Lower leg skin (tissue), 4 donors: ENCODE measurements at places on chromosomes 6 and 20.
A peak's percentile ranks its signal among the peaks of the same experiment; 100 is the strongest.

GRCh38 chr6:142716097-142716496, 228.9 kb downstream of the HIVEP2 start:
- DNase-seq = no peak

- no peak for DNase-seq
These were observed 1.1 kb downstream of the CCDC170 start for GRCh38 chr6:151494936-151495320.

- no peak for DNase-seq
These were observed 39.7 kb downstream of the SH3BGRL2 start for GRCh38 chr6:79670789-79671188.

GRCh38 chr6:44735630-44735963, 348.1 kb downstream of the CDC5L start:
- no peak for DNase-seq

GRCh38 chr6:29442719-29443118, 3.6 kb downstream of the OR10C1 start:
- no peak for DNase-seq

DNA sequence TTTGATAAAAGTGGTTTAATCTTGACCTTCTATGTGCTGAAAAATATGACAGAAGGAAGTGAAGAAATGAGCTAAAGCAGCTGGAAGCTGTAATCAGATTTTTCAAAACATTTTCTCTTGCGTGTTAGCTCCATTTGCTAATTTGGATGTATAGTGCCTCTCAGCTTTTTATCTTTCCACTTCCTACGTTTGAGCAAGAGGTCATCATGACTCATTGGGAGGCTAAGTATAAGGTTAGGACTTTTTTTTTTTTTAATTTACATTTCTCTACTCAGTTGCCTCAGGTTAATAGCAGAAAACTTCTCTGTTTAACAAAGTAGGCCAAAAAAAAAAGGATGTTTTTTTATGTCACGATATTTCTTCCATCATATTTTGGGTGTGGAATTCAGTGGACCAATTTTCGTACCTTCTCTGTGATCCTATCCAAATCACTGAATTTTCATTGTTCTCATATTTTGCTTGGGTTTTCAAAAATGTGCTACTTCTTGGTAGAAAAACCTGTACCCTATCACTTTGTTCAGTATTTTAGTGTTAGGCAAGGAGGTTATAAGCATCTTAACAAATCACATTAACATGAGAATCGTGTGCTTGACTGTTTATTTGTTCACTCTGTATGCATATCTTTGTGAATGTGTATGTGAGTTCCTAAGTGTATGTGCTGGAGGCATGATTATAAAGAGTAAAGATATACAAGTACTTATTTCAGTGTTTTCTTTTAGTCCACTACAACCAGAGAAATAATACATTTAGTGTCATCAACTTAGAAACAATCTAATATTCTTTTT, 1028.3 kb upstream of the EYS start:
- DNase-seq = no peak

- DNase-seq = no peak
These were observed 27.6 kb downstream of the CNKSR3 start for GRCh38 chr6:154482858-154483257.

DNA sequence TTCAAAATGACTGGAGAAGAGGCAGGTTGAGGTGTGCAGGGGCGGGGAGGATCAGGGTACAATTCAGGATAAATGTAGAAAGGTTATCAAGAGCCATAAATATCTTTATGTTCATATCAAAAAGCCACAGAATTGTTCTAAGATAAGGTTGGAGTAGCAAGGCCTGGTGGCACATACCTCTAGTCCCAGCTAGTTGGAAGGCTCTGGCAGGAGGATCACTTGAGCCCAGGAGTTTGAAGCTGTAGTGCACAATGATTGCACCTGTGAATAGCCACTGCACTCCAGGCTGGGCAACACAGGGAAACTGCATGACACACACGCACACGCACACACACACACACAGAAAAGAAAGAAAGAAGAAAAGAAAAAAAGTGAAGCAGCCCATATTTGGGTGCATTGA, 194.8 kb downstream of the GRIK2 start:
- no peak for DNase-seq

GRCh38 chr6:51768087-51768486, 319.3 kb downstream of the PKHD1 start:
- DNase-seq = no peak

GRCh38 chr6:11921017-11921438, 91.1 kb upstream of the HIVEP1 start:
- DNase-seq = peak; percentile 91

DNA sequence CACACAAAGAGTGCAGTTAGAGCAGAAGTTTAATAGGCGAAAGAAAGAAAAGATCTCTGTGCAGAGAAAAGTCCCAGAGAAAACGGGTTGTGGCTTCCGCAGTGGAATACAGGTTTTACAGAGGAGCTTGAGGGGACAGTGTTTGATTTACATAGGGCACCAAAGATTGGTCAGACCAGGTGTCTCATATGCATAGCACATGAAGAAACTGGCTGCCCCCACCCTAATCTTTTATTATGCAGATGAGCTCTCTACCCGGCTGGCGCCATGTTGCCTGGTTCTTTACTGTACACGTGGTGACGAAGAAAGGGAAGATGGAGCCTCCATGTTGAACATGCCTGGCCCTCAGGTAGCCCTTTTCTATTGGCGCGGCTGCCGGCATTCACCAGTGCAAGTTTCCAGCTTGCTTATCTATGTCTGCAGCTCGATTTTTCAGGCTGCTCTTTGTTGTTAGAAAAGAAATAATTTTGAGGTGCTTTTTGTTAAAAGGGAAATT, 47.4 kb downstream of the SLC35B3 start:
- DNase-seq = no peak

DNA sequence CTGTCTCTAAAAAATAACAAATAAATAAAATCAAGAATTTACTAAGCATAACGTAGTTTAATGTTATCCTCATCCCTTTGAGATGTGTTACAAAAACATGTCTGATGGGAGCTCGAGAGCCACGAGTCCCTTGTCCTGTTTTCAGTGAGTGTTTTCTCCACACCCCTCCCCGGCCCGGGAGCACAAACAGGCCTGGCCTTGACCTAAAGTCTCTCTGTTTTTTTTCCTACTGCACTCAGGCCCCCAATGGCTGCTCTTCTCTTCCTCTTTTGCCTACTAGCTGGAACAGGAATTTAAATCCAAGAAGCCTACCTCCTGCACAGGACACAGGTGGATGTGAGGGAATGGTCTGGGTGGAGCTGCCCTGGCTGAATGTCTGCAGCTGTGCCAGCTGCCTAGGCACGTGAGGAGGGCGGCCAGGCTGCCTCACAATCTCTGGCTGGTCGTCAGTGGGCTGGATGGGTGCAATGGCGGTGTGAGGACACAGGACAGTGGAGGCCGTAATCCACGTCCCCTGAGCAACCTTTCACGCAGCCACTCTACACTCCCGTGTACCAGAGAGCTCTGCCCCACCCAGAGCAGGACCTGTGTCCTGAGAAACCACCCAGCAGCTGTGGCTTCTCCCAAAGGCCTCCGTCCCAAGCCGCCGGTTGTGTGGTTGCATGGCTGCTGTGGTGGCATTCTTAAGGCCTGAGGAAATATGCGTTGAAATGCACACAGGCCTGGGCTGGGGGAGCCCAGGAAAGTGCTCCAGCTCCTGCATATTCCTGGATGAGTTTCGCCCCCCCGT, 117.5 kb downstream of the FAM120B start:
- DNase-seq = no peak

DNA sequence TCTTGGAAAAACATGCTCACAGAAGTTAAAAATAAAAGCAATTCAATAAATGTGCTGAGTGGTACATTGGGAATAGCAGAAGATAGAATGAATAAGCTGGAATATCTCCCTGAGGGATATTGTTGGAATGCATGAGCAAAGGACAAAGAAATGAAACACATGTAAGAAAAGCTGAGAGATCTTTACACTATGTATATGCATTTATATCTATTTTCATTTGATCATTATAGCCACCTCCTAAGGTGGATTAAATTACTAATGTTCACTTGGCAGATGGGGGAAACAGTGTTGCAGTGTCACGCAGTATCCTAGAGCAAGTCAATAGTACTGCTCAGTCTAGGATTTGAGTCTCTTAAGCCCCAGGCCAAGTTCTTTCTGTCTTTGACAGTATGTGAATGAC, 542.0 kb upstream of the MARCKS start:
- DNase-seq = no peak

DNA sequence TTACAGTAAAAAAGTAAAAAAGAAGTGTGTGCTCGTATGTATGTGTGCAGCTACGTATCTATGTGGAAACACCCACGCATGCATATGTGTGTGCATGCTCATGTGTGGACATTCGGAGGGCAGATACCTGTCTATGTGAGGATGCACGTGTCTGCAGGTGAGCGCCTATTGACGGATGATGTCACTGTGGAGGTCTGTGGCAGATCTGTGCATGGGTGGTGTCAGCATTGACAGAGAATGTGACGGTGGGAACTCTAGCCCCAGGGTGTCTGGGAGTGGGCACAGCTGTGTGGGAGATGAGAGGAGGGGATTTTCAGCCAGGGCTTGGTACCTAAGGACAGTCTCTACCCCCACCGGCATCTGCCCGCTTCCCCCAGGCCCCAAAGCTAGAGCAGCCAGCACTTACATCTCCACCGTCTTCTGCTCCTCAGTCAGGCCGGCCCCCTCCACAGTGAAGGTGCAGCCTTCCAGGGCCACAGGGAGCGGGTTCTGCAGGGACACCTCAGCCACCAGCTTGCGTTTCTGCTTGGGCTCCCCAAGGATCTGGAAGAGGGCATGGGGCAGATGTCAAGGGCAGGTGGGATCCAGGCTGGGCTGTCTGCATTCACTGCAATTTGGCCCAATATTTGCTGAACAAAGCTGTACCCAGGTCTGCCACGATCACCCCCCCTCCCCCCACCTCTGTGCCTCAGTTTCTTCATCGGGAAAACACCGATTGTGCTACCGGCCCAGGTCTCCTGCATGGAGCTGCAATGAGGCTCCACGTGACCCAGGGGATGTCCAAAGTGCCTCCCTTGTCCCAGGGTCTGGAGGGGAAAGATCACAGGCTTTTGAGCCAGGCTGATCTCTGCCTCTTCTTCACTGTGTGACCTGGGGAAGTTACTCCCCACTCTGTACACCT, 34.1 kb downstream of the TGM2 start:
- peak; percentile 65 for DNase-seq

- DNase-seq = no peak
These were observed 2.9 kb downstream of the ISM1 start for GRCh38 chr20:13223736-13224520.

DNA sequence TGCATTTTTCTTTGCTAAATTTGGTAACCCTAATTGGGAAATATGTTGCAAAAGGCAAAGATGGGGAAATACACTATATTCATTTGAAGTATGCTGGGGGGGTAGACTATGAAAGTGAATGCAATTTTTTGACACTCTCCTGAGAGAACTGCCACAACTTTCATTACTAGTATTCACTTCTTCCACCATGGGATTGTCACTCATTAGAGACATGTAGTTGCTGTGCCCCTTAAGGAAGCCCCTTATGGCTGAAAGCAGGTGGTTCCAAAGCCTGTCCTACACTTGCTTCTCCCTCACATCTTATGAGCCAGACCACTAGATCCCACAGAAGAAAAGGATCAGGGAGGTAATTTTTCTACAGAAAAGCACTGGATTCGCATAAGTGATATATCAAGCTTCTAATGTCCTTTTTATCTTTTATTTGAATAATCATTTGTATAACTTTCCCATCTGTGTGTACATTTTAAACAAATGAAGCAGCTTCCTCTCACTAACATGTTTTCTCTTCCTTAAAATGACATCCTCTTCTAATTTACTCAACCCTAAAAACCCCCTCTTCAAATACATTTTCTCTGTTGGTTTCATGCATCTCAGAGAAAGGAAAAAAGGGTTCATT, 83.8 kb downstream of the GCLC start:
- no peak for DNase-seq

DNA sequence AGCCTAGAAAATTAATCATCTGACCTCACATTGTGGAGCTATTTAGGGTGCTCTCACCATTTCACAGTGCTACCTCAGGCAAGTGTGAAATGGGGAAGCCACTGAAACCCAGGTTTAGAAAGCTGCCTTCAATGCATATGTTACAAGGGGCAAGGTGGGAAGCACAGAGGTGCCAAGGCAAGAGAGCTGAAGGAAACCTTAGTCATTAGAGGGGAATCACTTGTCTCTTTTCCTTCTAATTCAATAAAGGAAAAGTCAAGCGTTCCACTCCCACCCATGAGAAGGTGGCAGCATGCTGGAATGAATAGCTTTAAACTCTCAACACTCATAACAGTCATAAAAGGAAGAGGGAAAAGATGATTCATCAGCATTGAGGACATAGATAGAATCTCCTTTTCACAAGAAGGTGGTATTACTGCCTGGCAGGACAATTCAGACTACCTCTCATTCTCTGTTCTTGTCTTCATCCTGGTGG, 251.9 kb upstream of the IRAK1BP1 start:
- no peak for DNase-seq

DNA sequence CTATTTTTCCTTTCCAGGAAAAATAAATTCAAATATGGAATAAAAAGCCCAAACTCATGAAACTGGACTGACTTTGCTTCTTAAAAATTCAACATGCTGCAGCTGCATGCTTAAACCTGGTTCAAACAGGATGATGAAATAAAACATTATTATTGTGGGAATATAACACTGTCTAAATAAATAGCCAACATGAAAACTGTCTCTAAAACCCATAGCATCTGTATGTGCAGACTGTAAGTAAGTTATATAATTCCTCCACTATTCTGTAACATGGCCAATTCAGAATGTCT, 30.4 kb upstream of the AHI1 start:
- no peak for DNase-seq

GRCh38 chr20:45346851-45347250, 1.4 kb downstream of the SDC4 start:
- no peak for DNase-seq

GRCh38 chr6:104472021-104472901, 387.5 kb downstream of the HACE1 start:
- DNase-seq = no peak

DNA sequence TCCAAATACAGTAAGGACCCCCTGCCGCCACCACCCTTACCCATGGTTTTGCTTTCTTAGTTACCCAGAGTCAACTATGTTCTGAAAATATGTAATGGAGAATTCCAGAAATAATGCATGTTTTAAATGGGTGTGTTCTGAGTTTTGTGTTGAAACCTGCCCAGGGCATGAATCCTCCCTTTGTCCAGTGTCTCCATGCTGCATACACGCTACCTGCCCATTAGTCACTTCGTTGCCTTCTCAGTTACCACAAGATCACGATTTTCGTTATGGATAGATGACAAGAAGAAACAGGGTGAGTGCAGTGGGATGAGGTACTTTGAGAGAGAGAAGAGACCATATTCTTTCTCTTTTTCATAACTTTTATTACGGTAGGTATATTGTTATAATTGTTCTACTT, 10.6 kb downstream of the FARS2 start:
- no peak for DNase-seq
